Heart left ventricle (tissue), 16 donors: ENCODE measurements at places on chromosomes 13 and 19.

GRCh38 chr19:49884109-49884508, 6.6 kb downstream of the TBC1D17 start:
- no peak for DNase-seq

DNA sequence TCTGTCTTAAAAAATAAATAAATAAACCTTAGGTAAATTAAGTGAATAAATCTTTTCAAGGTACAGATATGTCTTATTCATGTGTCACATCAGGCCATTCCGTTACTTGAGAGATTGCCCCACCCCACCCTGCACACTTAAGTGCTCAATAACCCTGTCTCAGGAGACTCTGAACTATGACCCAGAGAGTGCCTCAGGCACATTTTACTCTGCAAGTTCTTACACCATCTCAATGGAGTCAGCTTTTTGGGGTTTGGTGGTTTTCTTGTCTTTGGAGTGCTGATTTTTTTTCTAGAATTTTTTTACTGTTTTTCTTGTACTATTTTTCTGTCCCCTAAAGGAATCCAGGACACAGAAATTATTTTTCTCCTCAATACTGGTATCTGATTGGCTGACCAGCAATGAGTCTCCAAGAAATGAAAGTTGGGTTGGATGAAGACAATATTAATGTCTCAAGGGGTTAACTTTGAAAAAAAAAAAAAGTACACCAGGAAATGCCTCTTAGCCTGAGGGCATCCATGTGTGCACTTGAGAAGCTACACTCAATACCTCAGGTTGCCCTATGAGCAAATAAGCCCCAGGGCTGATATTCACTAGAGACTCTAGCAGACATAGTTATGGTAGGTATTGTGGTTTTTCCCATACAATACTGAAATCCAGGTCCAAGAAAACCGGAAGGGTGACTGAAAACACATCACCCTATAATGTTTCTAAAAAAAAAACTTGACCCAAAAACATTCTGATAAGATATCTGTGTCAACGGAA, 114.6 kb upstream of the ZNF91 start:
- no peak for DNase-seq

- DNase-seq = no peak
Measured at GRCh38 chr13:113305208-113305607, 8.2 kb downstream of the LAMP1 start.

DNA sequence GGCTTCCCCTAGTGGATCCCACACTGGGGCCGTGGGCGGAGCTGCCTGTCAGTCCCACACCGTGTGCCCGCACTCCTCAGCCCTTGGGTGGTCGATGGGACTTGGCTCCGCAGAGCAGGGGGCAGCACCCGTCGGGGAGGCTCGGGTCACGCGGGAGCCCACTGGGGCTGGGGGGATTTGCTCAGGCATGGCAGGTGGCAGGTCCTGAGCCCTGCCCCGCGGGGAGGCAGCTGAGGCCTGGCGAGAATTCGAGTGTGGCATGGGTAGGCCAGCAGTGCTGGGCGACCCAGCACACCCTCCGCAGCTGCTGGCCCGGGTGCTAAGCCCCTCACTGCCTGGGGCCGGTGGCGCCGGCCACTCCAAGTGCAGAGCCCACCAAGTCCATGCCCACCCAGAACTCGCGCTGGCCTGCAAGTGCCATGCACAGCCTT, 481.7 kb upstream of the PRR20A start:
- no peak for DNase-seq
